ENCODE measurements at places on chromosomes 1 and 21.

- DNase-seq = no peak
Measured at GRCh38 chr1:36396359-36396758, 1.3 kb downstream of the LSM10 start.

GRCh38 chr1:78038491-78038939 is 7.3 kb upstream of the GIPC2 start:
- DNase-seq = no peak

GRCh38 chr1:79460773-79461436 is 454.4 kb upstream of the ADGRL4 start:
- DNase-seq = no peak

DNA sequence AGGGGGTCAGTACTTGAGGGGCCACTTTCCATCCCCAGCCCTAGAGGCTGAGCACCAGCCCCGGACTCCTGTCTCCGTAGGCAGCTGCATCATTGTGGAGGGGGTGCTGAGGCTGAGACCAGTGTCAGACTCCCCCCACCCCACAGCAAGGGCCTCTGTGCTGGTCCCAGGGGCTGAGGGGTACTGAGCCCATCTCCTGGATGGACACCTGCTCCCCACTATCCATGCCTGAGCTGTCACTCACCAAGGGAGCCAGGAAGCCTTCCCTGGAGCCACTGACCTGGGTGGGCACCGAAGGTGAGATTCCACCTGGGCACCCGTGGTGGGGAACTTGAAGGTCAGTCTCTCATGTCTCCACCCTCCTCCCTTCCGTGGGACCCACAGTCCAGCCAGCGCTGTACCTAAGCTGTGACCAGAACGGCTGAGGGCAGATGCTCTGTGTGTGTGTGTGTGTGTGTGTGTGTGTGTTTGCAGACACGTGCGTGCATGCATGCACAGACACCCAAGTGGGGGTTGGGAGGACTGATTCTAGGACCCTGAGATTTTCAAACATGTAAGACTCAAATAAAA is 9.3 kb downstream of the DISP3 start:
- DNase-seq = no peak

DNA sequence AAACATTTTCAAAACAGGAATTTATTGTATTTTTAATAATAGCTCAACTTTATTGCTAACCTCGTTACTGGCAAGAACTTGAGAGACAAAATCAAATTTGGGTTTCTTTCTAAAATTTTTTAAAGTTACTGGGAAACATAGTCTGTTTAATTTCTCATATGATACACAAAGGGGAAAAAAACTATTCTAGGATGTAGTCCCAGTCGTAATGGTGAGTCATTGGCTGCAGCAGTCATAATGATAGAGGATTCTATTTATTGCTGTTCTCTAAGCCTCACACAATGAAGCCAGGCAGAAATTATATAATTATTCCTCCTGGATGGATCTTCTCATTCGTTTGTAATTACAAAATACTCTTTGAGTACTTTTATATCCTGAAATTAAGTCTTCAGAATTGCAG is 326.5 kb upstream of the SGIP1 start:
- DNase-seq = no peak

DNA sequence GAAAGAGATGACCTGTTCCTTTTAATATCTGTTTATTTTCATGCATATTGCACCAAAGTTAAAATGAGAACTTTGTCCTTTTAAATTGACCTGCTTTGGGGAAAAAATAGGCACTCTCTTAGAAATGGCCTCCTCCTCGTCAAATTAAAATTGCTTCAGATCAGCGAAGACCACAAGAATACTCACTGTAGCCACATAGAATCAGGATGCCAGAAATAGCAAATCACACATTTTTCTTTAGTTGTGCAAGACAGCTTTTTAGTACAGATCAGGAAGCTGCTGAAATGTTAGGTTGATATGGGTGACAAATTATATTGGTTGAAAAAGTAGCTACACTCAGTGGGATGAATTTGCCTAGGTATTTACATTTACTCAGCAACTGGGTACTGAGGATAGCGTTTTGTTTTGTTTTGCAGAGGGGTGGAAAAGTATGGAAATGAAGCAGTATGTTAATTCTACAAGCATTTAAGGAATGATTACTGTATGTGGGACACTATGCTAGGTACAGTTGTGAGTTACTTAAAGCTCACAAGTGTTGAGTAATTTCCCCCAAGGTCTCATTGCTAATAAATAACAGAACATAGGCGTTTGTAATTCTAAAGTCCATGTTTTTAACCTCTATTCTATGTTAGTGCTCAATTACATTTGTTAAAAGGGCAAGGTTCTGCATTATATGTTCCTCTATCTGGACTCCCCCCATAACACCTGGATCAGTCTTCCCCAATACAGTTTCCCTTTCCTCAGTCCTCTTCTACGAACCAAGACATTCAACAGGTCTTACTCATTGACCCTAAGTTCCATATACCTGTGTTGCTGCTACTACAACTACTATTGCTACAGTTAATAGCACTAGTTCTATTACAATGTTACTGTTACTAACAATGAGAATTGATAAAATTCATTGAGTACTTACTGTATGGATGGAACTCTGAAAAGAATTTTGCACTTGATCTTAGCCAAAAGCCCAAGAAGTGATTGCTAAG is 99.4 kb upstream of the S1PR1 start:
- DNase-seq = no peak

DNA sequence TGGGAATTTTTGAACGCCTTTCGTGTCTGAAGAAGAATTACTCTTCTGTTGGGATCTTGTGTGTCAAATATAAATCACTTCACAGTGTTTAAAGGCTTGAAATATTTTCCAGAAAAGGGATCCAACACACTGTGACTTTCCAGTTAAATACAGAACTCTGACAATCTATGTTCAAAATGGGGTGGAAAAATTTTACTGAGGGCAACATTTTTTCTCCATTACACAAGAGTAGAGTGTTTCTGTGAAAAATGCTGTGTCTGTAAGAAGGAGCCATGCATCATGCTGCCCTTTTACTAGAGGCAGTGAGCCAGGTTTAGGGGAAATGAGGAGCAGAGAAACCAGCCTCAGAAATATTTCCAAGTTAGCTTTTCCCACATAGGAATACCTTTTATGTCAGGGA is 86.5 kb downstream of the VPS13D start:
- DNase-seq = no peak

GRCh38 chr1:85465786-85466134 is 801 bp upstream of the DDAH1 start:
- no peak for DNase-seq

- DNase-seq = no peak
Measured at GRCh38 chr1:52139817-52140540, 1.9 kb upstream of the ZFYVE9 start.

DNA sequence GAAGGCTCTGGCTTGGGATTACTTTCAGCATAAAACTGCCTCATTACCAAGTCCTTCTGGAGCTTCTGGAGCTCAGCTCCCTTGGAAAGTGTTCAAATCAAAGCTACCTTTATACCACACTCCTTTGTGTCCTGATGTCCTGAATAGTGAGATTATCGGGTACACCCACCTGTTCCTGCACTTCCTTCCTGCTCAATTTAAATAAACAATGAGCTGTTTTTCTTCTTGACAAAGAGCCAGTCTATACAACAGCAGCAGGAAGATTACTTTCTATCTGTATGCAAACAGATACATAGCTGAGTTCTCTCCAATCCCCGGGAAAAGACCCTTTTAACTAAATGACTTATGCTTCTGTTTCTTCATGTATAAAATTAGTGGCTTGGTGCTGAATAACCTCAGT is 258.0 kb upstream of the FMN2 start:
- DNase-seq = no peak

GRCh38 chr1:85198864-85199263 is 2.0 kb downstream of the SYDE2 start:
- DNase-seq = no peak

DNA sequence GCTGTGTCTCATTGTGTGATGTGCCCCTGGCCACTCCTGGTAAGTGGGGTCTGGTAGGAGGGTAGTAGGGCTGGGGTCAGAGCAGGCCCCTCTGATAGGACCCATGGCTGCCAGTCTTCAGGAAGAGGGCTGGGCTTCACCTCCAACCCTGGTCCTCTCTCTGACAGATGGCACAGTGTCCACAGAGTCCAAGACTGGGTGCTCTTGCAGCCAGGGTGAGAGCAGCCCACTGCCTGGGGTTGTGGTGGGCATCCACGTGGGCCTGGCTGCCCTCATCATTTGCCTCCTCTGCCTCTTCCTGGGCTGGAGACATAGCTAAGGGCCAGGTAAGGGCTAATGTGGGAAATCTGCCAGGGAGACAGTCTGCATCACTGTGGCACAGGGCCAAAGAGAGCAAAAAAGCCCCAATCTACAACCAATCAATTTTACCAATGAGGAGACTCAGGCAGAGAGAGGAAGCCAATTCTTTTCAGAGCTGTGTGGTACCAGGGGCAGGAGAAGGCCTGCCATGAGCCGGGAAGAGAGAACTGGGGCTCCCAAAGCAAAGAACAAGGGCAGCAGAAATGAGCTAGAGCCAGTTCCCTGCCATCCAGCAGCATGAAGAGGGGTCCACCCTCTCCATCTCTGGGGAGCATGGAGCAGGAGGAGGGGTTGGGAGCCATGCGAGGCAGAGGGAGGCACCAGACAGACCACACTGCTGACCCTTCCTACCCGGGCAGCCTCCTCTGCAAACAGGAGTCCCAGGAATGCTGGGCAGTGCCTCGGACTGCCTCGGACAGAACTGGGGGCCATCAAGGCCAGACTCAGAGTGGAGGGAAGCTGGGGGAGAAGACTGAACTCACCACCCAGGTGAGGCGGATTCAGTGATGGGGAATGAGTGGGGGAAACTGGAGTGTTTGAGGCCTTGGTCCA is 26.8 kb downstream of the SLC27A3 start:
- no peak for DNase-seq

- DNase-seq = no peak
Measured at GRCh38 chr1:105483436-105483835, 1573.0 kb upstream of the PRMT6 start.

DNA sequence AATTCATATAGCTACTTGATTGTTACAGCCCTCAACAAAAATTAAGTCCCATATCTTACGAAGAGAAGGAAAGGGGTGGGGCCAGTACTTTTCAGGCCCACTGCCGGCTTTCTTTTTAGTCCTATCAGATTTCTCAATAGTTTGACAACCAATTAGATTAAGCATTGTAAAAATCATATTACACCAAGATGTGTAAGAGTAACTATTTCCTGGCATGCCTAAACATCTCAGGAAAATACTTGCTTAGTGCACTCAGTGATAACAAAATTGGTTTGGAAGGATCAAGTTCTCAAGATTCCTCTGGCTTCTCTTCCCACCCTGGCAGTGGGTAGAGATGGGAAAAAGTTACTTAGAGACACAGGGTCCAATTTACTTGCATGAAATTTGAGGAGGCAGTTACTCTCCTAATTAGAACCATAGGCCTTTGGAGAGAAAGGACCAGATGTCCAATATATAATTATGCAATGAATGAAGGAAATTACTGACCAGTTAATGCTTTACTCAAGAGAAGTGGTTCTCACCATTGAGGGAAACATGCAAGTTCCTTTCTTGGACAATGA is 30.1 kb downstream of the STPG1 start:
- DNase-seq = no peak
